ENCODE measurements at places on chromosomes 13 and 19.

DNA sequence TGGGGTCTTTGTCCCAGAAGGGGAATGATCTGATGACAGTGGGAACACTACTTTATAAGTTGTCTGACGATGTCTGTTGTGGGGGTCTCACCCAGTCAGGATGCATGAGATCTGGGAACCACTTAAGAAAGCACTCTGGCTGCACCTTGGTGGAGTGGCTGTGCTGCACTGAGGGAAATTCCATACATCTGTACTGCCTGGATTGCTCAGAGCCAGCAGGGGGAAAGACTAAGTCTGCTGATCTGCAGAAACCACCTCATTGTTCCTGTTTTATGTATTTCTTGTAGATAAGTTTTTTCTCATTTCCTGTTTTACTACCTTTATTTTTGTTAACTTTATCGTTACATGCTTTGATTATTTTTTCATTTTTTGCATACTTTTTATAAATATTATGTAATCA lies 27.3 kb downstream of the ZNF430 start:
- no peak for DNase-seq

DNA sequence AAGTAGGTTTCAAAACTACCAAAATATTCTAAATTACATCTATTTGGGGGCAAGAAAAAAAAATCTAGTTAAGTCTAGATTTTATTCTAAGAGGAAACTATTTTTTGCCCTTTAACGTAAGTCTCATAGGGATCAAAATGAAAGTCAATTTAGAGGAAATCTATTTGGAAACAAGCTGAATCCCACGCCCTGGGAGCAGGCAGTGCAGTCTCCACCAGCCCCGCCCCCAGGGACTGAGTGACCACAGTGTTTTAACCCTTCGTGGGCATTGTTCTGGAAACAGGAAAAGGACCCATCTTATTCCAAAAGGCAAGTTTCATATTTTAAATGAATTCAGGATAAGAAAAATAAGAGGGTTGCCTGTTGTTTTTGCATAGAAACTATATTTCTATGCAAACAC lies 209.7 kb downstream of the SPRY2 start:
- DNase-seq, result no peak

DNA sequence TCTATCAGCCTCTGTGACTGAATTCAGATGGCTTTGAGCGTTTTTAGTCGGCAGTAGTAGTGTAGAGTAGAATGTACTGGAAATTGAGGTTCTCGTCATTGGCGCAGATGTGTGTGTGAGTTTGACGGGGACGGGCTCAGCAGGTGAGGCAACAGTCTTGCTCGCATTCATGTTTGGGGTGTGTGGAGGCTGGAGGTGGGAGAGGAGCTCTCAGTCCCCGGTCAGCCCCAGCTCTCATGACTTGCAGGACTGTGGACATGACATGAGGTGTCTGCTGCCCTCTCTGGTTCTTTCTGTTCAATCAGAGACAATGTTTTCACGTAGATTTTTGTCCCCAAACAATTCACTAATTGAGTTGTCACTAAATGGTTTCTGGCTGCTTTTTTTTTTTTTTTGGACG lies 57.2 kb downstream of the ING1 start:
- DNase-seq, result no peak

GRCh38 chr13:35599384-35599783 lies 122.9 kb upstream of the MAB21L1 start:
- DNase-seq, result no peak

- DNase-seq, result no peak
These were observed 47.9 kb downstream of the CAB39L start for GRCh38 chr13:49395878-49396380.

DNA sequence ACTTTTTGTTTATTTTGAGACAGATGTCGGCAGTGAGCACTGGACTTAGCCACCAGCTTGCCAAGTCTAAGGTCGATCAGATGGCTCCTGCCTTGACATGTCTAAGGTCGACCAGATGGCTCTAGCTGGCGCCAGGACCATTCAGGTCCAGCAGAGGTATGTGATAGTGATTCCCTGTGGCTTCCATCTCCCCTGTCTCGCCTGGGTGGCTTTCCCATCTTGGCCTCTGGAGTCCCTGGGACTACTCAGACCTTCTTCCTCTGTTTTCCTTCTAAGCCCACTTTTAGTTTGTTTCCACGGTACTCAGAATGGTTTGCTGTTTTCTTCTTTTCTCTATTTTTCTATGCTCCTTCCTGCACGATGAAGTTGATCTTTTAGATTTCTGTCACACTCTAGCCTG lies 1435.7 kb downstream of the UQCRFS1 start:
- DNase-seq, result no peak

- DNase-seq, result no peak
These were observed 79.0 kb upstream of the SLC7A1 start for GRCh38 chr13:29674532-29674931.

DNA sequence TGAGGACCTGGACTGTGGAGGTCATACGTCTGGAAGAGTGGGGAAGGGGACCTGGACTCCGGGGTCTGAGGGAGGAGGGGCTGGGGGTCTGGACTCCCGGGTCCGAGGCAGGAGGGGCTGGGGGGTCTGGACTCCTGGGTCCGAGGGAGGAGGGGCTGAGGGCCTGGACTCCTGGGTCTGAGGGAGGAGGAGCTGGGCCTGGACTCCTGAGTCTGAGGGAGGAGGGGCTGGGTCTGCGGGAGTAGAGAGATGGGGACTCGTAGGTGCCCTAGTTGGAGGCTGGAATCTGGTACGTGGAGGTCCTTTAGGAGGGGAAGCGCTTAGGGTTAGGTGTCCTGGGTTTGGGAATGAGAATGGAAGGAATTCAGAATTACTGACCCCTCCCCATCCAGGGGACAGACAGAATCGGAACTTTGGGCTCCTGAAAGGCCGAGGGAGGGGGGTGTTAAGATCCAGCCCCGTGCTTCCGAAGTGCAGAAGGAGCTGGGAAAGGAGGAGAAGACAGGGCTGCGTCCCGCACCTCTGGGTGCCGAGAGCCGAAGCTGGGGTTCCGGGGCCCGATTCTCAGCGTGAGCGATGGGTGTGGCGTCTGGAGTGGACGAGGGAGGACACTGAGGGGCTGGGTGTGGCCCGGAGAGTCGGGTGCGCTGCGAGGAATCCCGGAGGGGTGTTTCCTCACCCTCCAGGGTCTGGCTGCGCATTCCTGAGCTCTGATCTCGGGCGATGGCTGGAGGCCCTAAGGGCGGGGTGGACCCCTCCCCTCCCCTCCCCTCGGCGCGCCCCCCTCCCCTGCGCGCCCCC lies 608 bp downstream of the MYADM start:
- DNase-seq, result no peak

DNA sequence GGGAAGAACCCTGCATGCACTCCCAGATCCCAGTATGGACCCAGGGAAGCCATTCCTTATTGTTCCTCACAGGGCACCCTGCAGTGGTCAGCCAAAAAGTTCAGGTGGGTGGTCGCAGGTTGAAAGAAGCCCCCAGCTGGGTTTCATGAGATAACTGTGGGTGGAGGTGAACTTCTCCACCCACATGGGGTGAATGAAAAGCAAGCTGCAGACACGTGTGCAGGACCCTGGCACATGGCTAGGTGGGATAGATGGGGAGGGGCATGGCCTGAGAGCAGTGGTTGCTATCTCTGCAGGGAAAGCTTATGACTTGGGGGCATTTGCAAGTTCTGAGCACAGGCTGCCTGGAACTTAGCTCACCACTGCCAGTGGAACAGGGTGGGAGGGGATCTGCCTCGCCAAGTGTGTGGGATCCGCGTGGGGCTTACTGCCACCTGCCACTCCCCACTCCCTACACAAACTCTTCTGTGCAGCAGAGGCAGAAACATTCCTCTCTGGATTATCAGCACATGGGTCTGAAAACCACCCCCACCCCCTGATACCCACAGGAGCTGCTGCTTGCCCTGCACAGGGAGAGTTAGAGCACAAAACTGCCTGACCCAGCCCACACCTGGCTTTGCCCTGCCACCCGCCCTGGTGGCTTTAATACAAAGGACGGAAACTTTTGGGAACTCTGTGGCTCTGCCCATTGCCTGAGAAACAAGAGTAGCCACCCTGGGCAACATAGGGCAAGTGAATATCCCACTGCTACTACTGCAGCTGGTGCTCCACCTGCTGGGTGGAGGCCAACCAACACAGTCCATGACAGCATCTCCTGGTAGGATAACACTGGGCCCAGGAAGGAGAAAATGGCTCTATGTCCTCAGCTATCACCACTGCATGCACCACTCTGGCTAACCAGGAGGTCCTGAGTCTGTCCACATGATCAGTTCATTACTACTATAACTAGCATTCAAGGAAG lies 24.4 kb downstream of the PLA2G4C start:
- no peak for DNase-seq

DNA sequence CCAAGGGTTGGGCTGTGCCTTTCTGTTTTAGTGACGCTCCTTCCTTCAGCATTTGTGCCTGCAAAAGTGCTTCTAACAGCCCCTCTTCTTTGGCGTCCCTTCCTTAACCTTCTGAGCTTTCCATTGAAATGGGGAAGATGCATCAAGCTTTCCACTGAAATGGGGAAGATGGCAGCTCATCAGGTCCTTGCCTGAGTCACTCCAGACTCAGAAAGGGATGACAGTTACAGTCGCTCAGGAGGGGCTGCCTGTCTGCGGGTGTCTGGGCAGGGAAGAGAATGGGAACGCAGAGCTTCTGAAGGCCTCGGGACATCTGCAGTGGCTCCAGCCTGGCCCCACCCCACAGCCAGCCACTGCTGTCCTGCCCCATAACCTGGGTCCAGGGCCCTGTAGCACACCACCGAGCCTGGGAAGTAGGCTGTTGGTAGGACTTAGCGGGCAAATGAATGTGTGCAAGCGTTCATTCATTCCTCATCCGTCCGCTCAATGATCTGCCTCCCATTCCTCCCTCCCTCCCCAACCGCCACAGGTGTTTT lies 9.8 kb downstream of the AP1M1 start:
- no peak for DNase-seq

DNA sequence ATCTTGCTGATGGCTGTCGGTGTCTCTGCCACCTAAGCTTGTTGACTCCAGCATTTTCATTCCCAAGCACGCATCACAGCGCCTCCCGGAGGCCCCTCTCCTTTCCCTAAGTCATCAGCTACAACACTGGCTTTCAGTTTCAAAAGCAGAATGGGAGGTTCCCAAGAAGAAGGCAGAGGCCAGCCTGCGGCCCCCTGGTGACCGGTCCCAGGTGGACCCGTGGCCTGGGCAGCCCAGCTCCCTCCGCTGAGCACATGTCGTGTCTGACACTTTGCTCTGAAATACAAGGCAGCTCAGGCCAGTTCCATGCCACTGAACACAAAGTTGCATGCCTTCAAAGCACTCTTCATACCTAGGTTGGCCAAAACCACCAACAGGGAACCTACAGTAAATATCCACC lies 8.5 kb downstream of the MLLT1 start:
- DNase-seq, result no peak

- no peak for DNase-seq
These were observed 354.1 kb downstream of the RFC3 start for GRCh38 chr13:34172048-34172447.

- no peak for DNase-seq
These were observed 194.7 kb downstream of the LMO7 start for GRCh38 chr13:75830842-75831241.

DNA sequence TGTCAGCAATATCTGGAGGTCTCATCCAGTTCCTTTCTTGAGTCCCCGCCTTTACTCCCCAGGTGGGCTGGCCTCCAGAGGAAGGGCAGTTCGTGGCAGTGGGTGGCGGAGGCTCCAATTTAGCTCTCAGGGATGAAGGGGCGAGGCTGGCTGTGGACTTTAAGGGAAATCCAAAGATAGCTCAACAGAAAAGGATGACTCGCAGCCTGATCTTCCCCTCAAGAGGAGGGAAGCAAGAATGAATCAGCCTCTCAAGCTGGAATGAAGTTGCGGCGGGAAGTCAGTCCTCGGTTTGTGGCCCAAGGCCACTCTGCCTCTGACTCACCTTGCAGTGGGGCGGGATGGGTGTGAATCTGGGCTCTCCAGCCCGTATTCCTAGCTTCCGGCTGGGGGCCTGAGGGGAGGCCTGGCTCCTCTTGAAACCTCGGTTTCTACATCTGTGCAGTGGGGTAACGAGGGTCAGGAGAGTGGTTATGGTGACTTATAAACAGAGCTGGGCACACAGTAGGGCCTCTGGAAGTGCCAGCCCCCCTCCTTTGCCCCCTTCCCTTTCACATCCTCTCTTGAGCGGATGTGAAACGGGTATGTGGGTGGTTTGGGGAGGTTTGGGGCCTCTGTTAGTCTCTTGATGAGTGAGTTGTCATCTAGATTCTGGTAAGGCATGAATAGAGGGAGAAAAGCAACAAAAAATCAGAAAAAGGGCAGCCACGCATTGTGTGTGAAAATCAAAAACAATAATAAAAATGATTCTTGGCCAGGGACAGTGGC lies 10.5 kb upstream of the SMG9 start:
- no peak for DNase-seq

- DNase-seq, result no peak
These were observed 3.0 kb upstream of the PRR22 start for GRCh38 chr19:5787409-5788182.

- DNase-seq, result no peak
These were observed 125.0 kb downstream of the HS6ST3 start for GRCh38 chr13:96214824-96215445.

DNA sequence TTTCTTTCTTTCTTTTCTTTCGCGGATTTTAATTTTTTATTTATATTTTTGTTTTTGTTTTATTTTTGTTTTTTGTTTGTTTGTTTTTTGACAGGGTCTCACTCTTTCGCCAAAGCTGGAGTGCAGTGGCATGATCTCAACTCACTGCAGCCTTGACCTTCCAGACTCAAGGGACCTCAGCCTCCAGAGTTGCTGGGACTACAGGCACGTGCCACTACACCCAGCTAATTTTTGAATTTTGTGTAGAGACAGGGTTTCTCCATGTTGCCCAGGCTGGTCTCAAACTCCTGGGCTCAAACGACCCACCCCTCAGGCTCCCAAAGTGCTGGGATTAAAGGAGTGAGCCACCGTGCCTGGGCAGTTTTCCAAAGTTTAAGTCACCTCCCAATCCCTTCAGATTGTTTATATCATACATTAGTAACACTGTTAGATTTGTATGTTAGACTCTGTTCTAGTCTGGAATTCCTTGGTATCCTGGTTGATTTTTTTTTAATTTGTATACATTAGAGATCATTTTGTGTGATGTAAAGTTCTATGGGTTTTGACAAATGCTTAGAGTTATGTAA lies 597.3 kb downstream of the DCT start:
- no peak for DNase-seq

- no peak for DNase-seq
These were observed 6.4 kb downstream of the EGLN2 start for GRCh38 chr19:40805258-40805868.

GRCh38 chr13:39263033-39263432 lies 224.8 kb downstream of the NHLRC3 start:
- peak; percentile 53 for DNase-seq

Data from NCI-H345 (cell line).